ENCODE measurements at places on chromosomes 1 and 21.

DNA sequence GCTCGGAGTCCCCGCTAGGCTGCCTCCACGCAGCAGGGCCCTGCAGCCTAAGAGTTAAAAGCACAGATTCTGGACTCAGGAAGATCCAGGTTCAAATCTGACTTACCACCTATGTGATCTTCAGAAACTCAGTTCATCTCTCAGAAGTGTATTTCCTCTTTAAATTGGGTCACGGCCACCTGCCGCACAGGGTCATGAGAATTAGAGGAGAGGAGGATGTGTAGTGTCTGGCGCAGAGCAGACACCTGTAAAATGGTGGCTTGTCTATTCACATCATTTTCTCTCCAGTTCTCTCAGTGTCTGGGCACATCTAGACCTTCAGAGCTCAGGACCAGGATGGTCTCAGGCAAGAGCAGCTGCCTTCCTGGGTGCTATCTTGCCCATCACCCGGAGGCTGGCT is 45.8 kb downstream of the PTPRF start:
- DNase-seq: no peak

DNA sequence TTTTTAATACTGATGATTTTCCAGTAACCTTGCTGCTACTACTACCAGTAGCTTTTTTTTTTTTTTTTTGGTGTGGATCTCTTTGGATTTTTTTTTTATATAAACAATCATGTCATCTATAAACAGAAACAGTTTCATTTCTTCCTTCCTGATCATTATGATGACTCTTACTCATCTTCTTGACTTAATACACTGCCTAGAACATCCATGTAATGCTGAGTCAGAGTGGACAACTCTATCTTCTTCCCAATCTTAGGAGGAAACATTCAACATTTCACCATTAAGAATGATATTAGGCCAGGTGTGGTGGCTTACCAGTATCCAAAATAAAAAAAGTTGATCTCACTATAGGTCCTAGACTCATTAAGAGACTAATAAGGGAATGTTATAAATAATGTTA is 69.1 kb downstream of the RUSC1 start:
- no peak for DNase-seq

DNA sequence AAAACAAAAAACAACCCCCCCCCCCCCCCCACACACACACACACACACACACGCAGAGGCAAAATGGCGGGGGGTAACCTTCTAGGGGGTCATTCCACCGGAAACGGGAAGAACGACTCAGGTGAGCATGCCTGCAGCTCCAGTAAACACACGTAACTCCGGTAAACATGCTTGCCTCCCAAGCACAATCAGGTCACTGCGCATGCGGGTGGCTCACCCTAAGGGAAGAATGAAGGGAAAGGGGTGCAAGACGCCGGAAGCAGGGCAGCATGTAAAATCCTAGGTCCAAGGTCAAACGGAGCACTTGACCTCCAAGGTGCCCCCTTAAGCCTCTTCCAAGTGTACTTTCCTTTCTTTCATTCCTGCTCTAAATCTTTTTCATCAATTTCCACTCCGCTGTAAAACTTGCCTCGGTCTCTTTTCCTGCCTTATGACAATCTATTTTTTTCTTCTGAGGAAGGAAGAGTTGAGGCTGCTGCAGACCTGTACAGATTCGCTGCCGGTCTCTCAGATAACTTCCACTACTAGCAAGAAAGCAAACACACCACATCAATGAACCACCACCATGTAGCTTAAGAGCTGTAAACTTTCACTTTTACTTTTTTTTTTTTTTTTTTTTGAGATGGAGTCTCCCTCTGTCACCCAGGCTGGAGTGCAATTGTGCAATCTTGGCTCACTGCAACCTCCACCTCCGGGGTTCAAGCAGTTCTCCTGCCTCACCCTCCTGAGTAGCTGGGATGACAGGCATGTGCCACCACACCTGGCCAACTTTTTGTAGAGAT is 21.0 kb upstream of the CBR3 start:
- no peak for DNase-seq

DNA sequence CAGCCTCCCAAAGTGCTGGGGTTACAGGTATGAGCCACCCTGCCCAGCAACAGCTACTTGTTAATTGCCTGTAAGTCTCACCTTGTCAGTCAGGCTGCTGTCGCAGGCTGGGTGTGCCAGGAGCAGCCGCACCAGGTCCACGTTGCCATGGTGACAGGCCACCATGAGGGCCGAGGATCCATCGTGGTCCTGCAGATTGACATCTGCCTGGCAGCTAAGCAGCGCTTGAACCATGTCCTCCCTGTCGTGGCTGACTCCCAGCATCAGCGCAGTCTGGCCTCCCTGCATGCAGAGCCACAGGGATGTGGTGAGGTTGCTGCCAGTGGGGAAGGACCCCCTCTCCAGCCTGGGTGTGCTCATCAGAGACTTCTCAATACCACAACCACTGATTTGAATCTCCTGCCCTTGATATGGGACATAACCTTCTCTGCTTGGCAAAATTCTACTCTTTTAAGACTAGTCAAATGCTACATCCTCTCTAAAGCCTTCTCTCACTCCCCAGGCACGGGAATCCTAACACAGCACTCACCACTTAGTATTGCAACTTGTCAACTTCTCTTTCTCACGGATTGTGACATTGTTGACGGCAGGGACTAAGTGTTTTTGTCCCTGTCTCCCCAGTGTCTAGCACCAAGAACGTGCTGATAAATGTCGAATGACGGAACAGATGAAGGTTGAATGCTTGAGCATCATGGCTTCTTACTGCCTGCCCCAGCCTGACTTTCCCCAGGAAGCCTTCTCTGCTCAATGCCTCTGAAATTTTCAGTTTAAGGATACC is 52.9 kb downstream of the L1TD1 start:
- DNase-seq: no peak

DNA sequence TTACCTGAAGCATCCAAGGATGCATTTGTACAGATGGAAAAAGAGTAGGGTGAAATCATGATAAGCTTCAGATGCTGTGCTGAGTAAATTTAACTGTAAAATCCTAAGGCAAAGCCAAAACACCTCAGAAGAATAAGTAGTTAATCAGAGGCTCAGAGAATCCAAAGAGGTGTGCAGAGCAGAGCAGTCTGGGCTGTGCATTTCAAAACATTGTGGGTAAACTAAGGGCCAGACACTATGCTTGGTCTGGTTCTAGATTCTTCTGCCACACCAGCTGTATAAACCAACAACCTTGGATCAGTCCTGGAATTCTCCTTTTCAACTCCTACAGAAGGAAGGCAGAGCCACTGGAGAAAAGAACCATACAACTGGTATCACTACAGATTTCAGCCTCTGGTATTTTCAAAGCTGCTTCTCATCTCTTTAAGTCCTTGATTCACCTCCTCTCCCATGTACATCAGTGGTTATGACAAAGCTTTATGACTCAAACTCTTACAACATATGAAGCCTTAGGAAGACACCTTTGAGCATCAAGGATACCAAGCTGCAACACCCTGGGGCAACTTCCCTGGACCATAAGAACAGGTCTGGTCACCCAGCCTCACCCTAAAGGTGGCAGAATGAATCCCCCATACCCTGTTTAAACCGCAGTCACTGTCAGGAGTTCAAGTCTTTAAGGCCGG is 11.6 kb upstream of the HIPK1 start:
- DNase-seq: no peak

DNA sequence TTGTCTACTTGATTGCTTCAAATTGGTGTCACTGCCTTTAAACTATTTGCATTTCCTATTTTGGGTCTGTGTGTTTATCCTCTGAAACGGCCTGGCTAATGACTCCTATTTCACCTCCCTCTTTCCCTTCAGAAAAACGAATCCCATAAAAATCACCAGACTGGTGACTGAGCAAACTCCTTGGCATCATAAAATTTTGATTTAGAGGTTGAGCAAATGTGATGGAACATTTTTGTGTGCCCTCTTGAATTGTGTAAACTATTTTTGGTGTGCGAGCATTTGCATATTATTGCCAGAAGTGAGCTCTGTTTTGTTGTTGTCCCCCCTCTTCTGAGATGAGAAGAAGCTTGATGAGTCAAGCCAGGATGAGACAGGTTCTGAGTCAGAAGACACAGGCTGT is 316.1 kb downstream of the AJAP1 start:
- no peak for DNase-seq

DNA sequence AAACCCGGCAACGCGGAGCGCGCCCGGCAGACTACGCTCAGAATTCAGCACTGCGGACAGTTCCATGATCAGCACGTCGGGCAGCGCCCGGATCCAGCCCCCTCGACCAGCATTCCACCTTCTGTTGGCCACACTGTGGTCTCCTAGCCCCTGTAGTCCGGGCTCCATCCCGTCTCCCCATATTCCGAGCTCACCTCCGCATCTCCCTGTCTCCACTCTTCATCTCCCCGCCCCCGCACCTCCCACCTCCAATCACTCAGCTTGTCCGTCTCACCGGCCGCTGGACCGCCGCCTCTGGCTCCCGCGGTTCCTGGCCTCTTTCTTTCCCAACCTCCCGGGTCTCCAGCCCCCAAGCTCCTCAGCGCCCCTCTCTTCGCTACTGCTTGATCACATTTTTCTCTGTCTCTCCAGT is 500 bp downstream of the EPHA10 start:
- DNase-seq: no peak

- DNase-seq: no peak
Observed at GRCh38 chr1:156929596-156930238, 9.3 kb downstream of the LRRC71 start.

- no peak for DNase-seq
Observed at GRCh38 chr1:232423591-232423990, 206.3 kb downstream of the SIPA1L2 start.

DNA sequence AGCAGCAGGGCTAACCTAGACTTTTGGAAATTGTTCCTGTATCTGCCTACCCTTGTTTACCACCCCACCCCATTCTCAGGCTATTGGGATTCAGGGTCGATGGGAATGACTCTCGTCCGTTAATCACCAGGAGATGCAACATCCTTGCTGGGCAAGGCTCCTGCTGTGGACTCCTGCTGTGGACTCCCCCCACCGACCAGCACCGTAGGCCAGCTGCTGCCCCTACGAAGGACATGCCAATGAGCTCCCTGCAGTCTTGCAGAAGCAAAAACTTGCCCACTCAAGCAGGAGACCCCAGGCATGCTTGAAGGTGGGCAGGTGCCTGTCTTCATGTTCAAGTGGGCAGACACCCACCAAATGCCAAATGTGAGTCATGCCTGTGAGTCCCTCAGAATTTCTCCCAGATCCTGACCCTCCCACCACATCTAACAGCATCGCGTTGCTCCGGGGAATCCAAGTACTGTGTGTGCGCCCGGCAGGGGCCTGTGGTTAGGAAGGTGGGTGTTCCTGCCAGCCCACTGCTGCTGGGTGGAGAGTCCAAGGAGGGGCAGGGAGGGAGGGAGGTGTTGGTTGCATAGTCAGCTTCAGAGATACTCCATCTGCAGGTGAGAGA is 41.7 kb upstream of the SOX13 start:
- no peak for DNase-seq

- no peak for DNase-seq
Observed at GRCh38 chr1:7960867-7961215, 670 bp upstream of the PARK7 start.

DNA sequence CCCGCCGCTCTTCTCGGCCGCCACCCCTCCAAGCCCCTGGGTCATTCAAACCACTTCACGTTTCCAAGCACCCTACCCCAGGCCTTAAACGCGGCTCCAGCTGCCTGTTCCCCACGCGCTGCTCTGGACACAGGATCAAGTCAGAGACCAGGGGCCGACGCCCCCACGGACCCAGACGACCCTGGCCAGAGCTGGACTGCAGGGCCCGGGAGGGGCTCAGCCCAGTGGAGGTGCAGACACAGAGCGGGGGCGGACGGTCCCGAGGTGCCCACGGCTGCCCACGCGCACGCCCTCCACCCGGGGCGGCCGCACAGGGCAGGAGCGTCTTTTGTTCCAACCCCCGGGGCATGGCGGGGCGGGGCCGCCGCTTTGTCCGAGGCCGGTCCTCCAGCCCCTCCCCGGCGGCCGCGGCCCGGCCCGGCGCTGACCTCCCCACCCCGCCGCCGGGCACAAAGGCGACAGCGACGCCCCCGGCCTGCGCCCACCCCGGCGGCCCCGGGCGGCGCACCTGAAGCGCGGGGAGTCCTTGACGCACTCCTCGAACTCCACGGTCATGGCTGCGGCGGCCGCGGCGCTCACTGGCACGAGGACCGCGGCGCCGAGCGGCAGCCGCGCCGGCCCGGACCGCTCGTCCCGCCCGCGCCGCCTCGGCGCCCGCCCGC is 338 bp downstream of the ACAP3 start:
- DNase-seq: no peak

DNA sequence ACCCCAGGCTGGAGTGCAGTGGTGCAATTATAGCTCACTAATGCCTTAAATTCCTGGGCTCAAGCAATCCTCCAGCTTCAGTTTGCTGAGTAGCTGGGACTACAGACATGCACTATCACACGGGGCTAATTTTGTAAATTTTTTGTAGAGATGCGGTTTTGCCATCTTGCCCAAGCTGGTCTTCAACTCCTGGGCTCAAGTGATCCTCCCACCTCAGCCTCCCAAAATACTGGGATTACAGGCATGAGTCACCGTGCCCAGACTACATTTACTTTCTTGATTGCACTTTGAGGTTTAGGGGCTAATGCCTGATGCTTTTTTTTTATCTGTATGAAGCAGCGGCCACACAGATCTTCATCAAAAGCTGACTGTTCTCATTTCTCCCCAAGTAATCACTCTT is 124.6 kb downstream of the KIF26B start:
- DNase-seq: no peak

GRCh38 chr1:10973552-10973951 is 38.9 kb upstream of the TARDBP start:
- DNase-seq: no peak

DNA sequence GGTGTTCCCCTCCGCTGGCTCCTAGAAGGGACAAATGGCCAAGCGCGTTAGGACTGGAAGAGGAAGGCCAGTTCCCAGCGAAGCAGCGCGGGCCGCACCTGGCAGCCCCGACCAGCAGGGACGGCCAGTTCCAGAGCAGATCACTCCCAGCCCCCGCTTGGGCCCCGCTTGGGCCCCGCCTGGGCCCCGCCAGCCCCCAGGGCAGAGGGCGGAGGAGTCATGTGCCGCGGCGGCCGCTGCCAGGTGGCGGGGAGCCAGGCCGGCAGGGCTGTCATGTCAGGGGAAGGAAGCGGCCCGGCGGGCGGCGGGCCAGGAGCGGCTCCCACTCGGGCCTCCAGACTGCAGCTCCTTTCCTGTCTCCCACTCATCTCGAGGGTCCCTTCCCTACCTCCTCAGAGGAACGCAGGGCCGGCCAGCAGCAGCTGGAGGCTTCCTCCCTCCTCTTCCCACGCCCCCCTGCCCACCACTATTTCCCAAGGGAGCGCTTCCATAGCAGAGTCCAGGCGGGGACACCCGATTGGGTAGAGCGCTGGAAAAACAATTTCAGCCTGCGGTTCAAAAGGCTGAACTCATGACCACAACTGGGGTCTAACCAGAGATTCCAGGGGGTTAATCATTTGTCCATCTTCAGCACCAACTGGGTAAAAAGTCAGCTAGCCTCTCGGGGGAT is 16.5 kb downstream of the ZNF697 start:
- no peak for DNase-seq

All from activated CD8-positive, alpha-beta memory T cell treated with anti-CD3 and anti-CD28 coated beads for 1 hour (primary cell).